ENCODE measurements at places on chromosomes 7 and 10.

DNA sequence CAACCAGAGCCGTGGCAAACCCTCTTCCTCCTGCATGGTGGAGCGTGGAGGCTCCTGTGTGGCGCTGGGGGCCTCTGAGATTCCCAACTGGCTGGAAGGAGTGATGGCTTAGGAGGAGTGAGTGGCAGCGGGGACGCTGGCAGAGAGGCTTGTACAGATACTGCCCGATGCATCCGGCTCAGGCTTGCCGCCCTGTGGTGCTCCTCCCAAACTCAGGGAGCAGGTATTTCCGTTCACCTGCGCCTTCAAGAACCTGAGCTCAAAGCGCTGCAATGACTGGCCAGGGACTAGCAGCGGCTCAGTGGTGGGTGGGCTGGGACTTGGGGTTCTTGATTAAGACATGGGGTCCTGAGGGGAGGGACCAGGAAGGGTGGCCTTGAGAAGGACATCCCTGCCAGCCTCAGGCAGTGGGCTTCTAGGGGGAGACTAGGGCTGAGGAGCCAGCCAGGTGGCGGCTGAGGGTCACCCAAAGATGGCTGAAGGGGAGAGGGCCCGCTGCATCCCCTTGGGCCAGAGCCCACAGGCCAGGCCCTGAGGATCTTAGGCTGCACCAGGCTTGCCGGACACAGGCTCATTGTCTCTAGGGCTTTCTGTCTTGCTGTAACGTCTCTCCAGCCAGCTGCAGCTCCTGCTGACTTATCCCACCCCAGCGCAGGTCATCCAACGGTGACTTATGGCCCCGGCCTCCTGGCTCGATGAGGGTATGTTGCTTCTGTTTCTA is 3.2 kb downstream of the ZNF775 start:
- no peak for DNase-seq

DNA sequence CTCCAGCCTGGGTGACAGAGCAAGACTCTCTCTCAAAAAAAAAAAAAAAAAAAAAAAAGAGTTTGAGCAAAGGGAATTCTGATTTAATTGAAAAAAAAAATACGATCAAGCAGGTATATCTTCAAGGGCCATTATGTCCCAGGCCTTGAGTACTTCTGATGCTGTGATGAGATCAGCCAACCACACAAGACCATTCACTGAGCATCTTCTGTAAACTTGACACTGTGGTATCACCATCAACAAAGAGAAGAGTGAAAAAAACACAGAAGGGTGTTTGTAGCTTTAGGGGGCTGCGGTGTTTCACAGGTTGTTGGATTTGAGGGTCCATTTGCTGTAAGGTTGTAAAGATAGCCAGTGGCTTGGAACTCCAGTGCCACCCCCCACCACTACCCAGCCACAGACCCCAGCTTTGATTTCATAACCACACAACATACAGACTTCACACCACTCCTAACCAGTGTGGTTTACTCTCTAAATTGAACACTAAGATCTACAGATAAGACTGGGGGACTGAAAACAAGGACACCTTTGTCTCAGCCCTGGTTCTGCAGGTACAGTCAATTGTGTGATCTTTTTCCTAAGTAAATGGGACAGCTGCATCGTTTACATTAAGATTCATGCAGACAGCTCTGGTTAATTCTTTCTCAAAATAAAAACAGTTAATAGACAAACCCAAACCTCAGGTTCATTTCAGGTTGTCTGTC is 66.4 kb downstream of the CDC123 start:
- no peak for DNase-seq

DNA sequence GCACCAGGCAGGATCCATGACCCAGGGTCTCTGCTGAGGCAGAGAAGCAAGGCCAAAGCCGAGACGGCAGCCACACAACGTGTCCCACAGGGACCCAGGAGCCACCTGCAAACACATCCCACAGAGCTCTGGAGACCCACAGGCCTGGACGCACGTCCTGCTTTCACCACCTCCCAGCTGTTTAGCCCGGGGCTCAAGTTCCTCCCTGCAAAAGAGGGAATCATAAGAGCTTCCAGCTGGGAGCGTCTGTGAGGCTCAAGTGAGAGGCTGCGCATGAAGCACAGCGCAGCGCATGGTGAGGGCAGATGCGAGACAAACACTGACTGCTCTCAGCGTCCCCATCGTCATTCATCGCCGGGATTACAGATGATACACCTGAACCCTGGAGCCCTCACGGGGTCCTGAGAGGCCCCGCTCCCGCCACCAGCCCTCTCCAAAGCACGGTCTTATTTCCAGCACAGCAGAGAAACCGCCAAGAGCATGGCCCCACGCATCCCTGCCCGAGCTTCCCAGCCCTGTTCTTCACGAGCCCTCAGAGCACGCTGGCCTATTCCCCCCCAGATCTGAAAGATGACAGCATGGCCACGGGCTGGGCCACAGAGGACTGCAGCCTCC is 88.7 kb downstream of the MAD1L1 start:
- DNase-seq: no peak

- DNase-seq: no peak
These were observed 52.2 kb downstream of the CUBN start for GRCh38 chr10:17077346-17077781.

DNA sequence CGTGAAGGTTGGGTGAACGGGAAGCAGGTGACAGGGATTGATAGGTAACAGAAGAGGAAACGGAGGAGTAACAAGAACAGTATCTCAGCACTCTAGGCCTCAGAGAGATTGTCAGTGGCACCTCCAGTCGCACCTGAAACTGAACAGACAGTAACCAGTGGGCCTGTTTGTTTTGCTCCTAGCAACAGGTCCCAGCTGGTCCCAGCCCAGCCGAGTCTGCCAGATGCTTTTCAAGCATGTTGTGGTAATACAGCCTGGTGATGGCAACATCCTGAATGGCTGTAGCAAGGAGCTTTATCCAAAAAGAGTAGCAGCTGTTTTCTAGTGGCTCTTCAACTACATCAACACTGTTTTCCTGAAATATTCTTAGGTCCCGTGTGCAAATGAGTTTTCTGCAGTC is 4.7 kb downstream of the CACNB2 start:
- no peak for DNase-seq

DNA sequence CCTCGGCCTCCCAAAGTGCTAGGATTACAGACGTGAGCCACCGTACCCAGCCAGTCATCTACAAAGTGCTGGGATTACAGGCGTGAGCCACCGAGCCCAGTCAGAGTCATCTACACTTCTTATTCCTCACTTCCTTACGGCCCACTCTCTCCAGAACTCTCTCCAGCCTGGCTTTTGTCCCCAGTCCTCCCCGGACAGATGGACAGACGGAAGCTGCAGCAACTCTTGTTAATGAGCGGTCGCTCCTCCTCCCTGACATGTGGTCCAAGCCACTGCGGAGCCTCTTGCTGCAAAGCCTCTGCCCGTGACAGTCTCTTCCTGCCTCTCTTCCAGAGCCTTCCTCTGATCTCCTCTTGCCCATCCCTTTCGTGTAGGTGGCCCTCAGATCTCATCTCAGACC is 45.9 kb downstream of the TMEM270 start:
- DNase-seq: no peak

DNA sequence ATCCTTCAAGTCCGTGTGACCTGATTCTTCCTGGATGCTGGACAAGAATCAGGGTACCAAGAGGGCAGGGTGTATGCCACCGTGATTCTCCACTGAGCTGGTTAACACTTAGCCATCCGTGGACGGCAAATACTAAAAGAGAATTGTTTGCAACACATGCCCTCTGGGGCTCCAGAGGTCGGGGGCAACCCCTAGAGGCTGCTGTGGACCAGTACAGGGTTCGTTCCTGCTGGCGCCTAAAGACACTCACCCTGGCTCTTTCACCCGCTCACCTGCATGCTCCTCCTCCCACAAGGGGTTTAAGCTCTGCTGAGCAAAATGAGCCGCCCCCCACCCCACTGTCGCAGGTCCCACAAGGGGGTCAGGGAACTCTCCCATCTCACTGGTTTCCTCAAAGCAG is 148.7 kb upstream of the ITGB1 start:
- DNase-seq: no peak

DNA sequence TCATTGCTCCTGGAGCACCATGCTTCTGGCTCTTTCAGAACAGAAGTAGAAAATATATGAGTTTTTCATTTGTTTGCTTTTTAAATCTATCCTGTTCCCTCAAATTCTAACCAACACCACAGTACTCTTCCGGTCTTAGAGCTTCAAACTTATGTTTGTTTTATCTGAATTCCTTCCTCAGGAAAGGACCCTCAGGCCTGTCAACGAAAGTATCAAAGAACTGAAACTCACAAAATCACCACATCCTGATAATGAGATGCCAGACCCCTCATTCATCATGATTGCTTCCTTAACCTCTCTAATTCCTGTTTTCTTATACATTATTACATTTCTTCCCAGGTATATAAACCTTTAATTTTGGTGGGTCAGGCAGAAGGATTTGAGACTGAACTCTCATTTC is 135.2 kb downstream of the BMS1 start:
- DNase-seq: no peak

DNA sequence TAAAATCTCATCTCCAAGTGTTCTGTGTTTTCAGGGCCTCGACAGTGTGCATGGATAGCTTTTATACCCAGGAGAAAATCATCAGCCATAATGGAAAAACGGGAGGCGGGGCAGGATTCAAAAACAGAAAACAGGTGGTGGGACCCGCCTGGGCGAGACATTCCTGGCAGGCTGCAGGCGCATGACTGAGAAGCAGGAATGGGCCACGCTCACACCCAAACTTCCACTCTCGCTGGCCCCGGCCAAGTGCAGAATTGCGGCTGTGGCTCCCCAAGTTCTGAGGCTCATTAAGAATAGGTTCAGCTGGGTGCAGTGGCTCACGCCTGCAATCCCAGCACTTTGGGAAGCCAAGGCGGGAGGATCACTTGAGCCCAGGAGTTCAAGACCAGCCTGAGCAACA is 60.6 kb downstream of the C10orf143 start:
- no peak for DNase-seq

DNA sequence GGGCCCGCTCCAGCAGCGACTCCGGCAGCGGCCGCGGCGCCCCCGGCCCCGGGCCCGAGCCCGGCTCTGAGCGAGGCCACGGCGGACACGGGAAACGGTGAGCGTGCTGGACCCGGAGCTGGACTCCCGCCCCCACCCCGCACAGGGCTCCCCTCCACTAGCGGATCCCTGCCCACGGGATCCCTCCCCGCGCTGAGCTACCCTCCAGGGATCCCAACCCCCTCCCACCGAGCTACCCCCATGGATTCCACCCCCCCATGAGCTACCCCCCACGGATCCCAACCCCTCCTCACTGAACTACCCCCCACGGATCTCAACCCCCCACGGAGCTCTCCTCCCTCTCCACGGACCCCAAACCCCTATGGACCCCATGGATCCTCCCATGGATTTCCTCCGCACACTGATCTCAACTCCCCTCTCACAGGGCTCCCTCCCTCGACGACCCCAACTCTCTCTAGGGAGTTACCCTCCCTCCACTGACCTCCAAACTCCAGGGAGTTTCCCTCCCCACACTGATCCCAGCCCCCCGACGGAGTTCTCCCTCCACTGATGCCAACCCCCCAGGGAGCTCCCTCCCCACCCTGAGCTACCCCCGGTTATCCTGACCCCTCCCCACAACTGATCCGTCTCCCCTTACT is 20.6 kb upstream of the HSPB1 start:
- no peak for DNase-seq

GRCh38 chr10:101236376-101237080 is 7.3 kb upstream of the LBX1 start:
- DNase-seq: no peak

- no peak for DNase-seq
These were observed 14.4 kb downstream of the POT1 start for GRCh38 chr7:124915242-124915641.

GRCh38 chr10:71740069-71740653 is 20.6 kb upstream of the C10orf105 start:
- no peak for DNase-seq

All from stimulated activated CD8-positive, alpha-beta memory T cell treated with anti-CD3 and anti-CD28 coated beads, Interleukin-4, amount 100 ng/mL, for 1 hour (primary cell).